AG20443 (cell line): ENCODE measurements at places on chromosomes 2 and 18.

DNA sequence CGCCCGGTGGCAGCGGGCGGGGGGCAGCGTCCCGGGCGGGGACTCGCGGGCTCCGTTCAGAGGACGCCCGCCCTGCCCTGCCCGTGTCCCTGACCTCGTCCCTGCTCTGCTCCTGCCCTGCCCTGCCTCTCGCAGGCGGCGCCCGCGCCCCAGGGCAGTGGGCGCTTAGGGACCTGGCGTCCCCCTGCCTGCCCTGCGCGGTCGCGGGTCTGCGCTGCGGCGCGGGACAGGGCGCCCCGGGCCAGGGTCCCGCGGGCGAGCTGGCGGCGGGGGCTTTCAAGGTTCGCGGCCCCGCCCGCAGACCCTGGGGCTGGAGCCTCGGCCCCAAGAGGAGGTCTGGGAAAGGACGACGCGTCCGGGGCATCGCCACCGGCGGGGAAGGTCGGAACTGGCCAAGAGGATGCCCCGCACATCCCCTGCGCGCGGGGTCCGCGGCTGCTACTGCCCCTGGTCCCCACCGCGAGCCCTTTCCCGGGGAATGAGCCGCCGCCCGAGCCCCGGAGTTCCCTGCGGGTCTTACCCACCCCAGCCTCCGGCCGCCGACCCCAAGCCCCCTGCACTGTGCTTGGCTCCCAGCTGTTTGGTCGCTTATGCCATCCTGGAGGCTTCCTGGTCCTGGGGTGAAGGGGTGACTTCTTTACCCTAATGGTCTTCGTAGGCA, 679 bp downstream of the RNF144A start:
- DNase-seq = no peak

- no peak for DNase-seq
Observed at GRCh38 chr2:118848381-118849225, 1.2 kb upstream of the EN1 start.

DNA sequence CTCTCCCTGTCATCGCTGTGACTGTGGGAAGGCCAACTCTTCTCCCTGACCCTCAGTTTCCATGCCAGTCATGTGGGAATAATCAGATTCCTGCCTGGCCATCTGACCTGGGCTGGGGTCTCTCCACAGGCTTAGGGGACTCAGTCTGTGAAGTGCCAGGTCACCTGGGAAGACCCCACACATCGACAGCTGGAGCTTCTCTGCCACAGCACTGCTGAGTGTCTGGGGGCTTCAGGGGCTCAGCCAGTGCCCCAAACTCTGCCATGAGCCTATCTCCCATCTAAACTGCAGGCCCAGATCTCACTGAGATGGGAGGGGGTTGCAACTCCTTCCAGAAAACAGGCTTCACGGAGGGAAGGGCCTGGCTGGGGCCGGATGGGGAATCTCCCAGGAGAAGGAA, 42.0 kb upstream of the OTOS start:
- DNase-seq = no peak

- peak; percentile 25 for DNase-seq
Observed at GRCh38 chr2:235747786-235748091, 253.9 kb downstream of the AGAP1 start.

- DNase-seq = no peak
Observed at GRCh38 chr2:54546923-54547720, 91.0 kb downstream of the SPTBN1 start.

GRCh38 chr2:165745916-165746315, 48.1 kb downstream of the GALNT3 start:
- peak; percentile 15 for DNase-seq

DNA sequence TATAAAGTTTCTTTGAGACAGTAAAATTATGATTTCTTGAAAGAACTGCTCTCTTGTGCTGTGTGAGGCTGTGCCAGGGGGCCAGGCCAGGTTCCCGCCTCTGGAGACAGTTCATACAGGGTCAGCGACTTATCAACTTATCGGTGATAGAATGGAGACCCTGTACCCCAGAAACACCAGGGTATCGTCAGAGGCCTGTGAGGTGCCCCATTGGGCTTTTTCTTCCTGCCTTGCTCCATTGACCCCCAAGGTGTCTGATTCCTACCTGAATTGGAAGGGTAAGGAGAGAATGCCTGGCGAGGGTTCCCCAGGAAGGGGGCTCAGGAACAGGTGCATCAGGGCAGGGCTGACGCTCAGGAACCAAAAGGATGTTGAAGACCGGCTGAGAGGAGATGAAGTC, 4.3 kb downstream of the DLX1 start:
- DNase-seq = no peak

DNA sequence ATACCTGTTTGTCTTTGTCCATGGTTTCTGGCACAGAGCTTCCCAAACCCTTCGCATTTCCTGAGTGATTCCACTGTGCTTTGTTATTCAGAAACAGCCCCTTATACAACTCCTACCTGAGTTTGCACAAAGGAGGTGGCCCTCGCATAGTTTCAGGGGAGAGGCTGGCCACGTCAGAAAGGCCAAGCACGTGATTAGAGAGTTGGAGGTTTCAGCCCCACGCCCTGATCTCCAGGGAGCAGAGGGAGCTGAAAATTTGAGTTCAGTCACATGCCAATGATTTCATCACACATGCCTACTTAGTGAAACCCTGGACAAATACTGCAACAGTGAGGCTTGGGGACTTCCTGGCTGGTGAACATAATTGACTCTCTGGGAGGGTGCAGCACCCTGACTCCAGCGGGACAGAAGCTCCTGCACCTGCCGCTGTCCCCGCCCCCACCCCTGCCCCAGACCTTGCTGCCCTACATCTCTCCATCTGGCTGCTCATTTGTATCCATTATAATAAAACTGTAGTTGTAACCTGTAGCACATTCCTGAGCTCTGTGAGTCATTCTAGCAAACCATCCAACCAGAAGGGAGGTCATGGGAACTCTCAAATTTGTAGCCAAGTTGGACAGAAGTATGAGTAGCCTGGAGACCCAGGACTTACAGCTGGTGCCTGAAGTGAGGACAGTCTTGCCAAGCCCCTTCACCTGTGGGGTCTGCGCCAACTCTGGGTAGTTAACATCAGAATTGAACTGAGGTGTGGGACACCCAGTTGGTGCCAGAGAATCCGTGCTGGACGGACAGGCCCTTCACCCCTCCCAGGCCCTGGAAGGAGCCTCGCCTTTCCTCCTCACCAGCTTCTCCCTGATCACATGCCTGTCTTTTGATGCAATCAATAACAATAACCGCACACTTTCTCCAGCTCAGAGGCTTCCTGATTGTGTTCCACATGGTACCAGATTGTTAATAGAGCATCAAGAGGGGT, 224.3 kb downstream of the ANAPC1 start:
- peak; percentile 91 for DNase-seq

DNA sequence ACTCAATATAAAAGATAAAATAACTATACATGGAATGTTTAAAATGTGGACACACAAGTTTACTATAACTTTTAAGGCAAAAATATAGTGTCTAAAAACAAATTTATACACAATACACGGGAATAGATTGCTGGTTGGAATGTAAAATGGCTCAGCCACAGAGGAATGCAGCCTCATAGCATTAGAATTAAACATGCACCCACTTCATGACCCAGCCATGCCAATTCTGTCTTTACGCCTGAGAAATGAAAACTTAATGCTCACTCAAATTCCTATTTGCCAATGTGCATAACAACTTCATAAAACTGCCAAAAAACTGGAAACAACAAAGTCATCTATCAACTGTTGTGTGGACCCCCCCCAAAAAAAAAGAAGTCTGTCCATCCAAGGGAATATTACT, 1006.6 kb upstream of the POU3F3 start:
- DNase-seq = no peak

GRCh38 chr2:120743657-120744056, 8.0 kb downstream of the GLI2 start:
- DNase-seq = no peak

GRCh38 chr2:30759481-30759880, 47.8 kb downstream of the CAPN13 start:
- no peak for DNase-seq
